NCI-H460 (cell line): ENCODE measurements at places on chromosomes 4 and X. TPM values are rescaled to one million over a fixed set of nuclear protein-coding genes. Genes with fewer than 3 reads are reported as not detected.

SPANXC gene
- not detected in 2 replicates for total RNA-seq

PRPS1 gene
- 82.5 and 104 TPM in 2 replicates for total RNA-seq

CENPE gene
- 22.4 and 26.3 TPM in 2 replicates for total RNA-seq

NPY2R gene
- total RNA-seq: not detected in 2 replicates

GPM6B gene
- total RNA-seq: 0.50 and 0.75 TPM in 2 replicates

CA5B gene
- total RNA-seq: 11.0 and 13.8 TPM in 2 replicates

EGF gene
- 13.6 and 15.6 TPM in 2 replicates for total RNA-seq

F8A2 gene
- total RNA-seq: not detected in 2 replicates

MAML3 gene
- total RNA-seq: 12.0 and 14.8 TPM in 2 replicates

LNX1 gene
- total RNA-seq: 0.09 TPM in 1 of 2 replicates, not detected in the other

TSPAN7 gene
- 73.1 and 77.5 TPM in 2 replicates for total RNA-seq

COX7B2 gene
- not detected in 2 replicates for total RNA-seq

LONRF3 gene
- 9.1 and 11.8 TPM in 2 replicates for total RNA-seq

SNCA gene
- total RNA-seq: 99.1 and 110 TPM in 2 replicates

- no peak for DNase-seq
These were observed 6.8 kb upstream of the HTRA3 start for GRCh38 chr4:8262637-8263322.

DNA sequence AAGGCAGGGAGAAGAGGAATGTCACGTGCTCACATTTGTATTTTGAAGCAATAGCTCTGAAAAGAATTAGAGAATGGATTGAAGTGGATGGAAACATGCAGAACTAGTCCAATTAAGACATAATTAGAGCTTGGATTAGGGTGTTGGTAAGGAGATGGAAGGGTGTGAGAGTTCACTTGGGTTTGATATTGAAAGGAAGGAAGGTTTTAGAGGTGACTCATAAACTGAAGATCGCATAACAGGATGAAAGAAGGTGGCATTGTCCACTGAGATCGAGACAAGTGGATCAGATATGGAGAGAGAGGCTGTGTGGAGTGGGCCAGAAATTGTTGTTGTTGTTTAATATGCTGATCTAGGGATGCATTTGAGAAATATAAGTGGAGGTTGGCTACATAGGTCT lies 244.0 kb upstream of the SMIM31 start:
- peak; percentile 41 for DNase-seq

GRCh38 chrX:46710425-46710824 lies 48.5 kb downstream of the SLC9A7 start:
- DNase-seq: no peak

DNA sequence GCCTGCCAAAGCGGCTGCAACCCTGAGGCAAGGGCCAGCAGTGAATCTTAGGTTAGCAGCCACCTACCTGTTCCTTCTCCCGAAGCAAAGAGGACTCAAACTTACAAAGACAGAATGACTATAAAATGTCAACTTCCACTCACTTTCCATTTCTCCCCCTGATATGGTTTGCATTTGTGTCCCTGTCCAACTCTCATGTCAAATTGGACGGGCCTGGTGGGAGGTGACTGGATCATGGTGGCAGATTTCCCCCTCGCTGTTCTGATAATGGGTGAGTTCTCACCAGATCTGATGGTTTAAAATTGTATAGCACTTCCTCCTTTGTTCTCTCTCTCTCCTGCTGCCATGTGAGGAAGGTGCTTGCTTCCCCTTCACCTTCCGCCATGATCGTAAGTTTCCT lies 35.3 kb upstream of the TMEM154 start:
- no peak for DNase-seq

DNA sequence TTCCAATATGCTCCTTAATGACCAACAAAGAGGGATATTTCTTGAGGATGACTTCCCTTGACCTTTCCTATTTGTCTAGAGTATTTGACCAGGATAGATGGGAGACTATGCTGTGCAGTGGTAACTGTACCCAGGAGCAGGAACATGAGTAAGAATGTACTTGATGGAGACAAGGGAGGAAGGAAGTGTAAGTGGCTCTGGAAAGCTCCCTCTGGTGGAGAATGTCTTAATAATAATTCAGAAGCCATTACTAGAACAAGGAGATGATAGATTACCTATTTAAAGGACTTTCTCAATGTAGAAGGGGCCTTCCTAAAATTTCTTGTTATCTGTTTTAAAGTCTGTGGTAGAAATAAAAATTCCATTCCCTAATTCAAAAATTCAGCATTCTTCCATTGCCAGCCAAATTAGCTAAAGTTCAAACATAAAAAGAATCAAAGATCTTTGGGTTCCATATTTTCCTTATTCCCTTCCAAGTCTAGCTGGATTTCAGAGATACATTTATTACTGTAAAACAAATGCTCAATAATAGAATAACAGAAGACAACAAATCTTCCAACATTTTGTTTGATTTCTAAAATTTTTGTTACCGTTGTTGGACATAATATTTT lies 83.8 kb downstream of the GRID2 start:
- peak; percentile 32 for DNase-seq

GRCh38 chr4:160580581-160580980 lies 1477.7 kb downstream of the RAPGEF2 start:
- DNase-seq: no peak

- no peak for DNase-seq
These were observed 90.5 kb downstream of the BCOR start for GRCh38 chrX:40007131-40007755.

GRCh38 chr4:156710365-156711192 lies 261.0 kb downstream of the PDGFC start:
- DNase-seq: no peak

- DNase-seq: no peak
These were observed 39.3 kb upstream of the WNK3 start for GRCh38 chrX:54397113-54397512.

GRCh38 chr4:30728311-30728710 lies 8.1 kb downstream of the PCDH7 start:
- no peak for DNase-seq

GRCh38 chrX:1283741-1284140 lies 15.1 kb downstream of the CSF2RA start:
- DNase-seq: no peak

GRCh38 chr4:189090174-189090814 lies 850.4 kb upstream of the FRG1 start:
- DNase-seq: peak; percentile 18

DNA sequence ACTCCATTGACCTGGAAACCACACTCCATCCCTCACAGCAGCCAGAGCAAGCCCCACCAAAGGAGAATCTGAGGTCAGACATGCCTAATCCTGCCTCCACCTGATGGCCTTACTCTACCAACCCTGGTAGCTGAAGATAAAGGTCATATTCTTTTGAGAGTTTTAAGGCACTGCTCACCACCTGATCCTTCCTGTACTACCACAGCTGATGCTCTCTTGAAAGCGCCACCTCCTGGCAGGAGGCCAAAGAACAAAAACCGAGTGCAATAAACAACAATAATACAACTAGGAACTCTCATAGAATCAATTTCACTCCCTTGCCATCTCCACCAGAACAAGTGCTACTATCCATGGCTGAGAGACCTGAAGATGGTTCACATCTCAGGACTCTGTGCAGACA lies 301.6 kb downstream of the NAF1 start:
- no peak for DNase-seq

GRCh38 chr4:109701566-109702410 lies 1.5 kb downstream of the CASP6 start:
- no peak for DNase-seq

DNA sequence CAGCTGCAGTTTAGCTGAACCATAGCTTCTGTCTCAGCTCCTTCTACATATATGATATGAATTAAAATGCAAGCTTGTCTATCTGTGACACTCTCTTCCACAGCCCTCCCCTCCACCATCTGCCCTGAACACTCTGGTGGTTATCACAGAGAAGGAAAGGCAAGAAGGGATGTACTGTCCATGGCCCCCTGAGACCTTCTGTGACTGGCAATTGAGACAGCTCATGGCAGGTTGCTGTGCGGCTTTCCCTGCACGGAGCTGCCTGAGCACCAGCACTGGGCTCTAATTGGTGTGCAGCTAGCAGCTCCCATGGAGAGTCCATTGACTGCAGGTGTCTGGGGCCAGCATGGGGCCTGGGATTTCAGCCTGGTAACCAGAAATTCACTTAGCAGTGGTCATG lies 109.8 kb upstream of the ANXA3 start:
- no peak for DNase-seq

DNA sequence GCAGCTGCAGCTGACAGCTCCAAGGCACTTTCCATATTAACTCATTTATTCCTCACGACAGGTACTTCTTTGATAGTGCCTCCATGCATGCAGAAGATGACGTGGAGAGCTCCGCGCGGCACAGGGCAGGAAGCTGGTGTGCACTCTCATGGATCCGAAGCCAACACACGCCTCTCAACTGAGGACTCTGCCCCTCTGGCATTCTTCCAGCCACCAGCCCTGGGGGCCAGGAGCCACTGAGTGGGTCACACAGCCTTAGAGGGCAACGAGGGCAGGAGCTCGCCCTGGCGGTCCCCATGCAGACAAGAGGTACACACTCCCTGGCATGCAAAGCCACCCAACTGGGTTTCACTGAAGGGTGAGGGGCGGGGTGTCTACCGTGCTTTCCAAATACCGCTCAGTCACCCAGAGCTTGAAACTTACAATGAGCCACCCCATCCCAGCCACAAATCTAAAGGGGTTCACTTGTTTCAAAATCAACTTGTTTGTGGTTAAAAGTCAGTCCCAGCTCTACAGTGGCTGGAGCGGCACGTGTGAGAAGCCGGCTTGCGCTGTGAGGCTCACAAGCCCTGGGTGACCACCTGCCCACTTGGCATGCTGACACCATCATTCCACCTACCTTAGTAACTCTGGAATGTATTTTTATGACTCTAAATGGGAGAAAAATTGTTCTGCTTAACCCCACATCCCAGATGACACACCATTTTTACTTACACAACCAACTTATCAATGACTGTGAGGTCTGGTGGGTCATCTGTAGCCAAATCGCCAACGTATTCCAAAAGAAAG lies 16.2 kb downstream of the NOP14 start:
- DNase-seq: no peak

GRCh38 chr4:100049872-100050271 lies 99.8 kb upstream of the H2AZ1 start:
- no peak for DNase-seq

GRCh38 chrX:118066867-118067515 lies 49.6 kb downstream of the KLHL13 start:
- DNase-seq: no peak

- no peak for DNase-seq
These were observed 16.6 kb downstream of the TRIML2 start for GRCh38 chr4:188092824-188093223.

- no peak for DNase-seq
These were observed 66.2 kb upstream of the SLC7A11 start for GRCh38 chr4:138308356-138308755.

GRCh38 chrX:37388413-37388812 lies 39.2 kb downstream of the PRRG1 start:
- no peak for DNase-seq

DNA sequence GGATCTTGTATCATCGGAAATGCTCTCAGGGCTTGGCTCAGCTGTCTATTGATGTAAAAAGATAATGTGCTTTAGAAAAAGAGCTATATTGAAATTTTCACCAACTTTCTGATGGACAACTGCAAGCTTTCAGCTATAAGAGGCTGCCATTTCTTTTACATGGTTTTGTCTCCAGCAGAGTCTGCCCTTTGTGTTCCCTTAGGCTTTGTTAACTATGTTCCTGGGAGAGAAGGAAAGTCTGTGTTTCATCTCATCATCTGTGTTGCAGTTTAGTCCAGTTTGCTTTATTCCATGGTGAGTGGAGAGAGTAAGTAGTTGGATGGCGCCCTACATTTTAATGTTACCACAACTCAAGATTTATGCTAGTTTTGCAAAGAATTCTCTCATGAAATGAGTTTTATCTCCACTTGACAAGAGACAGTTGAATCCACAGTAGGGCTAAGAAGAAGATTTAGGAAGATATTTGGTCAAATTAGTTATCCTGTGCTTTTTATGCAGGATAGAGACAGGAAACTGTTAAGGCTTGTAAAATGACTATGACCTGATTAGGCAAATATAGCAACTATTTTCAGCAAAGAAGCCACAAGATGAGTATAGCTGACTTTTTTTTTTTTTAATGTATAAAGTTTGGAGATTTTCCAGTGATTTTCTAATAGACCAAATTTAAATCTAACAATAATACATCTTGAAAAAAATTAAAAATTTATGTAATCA lies 16.5 kb downstream of the SEPTIN11 start:
- no peak for DNase-seq

- DNase-seq: no peak
These were observed 37.6 kb downstream of the HTRA3 start for GRCh38 chr4:8307121-8307520.
